ENCODE measurements at places on chromosomes 1 and 21. TPM values are rescaled to one million over a fixed set of nuclear protein-coding genes. Genes with fewer than 3 reads are reported as not detected.

DNA sequence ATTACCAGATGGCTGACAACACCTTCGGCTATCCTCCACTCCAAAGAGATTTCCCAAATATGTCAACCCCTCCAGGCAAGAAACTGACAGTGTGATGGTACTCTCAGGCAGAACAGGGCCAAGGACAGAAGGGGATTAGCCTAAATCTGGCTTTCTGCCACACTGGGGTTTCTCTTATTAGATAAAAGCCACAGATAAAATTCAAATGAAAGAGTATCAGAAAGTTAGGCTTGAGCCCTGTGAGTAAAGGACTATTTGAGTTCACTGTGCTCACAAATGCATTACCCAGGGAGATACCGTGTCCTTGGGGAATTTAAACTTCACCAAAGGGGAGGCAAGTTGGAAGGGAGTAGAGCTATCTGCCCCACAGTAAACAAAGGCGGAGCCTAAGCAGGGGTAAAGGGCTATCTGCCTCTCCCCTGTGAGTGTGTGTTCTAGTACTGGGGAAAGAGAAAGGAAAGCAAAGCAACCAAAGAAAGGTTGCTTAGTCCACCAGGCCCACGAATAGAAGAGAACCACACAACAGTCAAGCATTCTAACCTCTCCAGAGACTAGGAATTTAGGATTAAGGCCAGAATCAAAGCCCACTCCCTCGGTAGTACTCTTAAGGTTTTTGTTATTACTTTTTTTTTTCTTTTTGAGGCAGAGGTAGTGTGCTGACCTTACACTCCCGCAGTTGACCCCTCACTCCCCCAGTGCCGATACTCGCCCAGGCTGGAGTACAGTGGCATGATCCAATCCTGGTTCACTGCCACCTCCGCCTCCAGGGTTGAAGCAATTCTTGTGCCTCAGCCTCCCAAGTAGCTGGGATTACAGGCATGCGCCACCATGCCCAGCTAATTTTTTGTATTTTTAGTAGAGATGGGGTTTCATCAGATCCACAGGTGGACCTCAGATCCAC lies 12.7 kb downstream of the TPM3 start:
- H3K27ac ChIP-seq: peak overlapping the region; percentile 34
- no peak for DNase-seq
- no peaks in the 10 kb centered on the region for H3K27me3 ChIP-seq
- no peak overlapping the region for H3K4me3 ChIP-seq

DNA sequence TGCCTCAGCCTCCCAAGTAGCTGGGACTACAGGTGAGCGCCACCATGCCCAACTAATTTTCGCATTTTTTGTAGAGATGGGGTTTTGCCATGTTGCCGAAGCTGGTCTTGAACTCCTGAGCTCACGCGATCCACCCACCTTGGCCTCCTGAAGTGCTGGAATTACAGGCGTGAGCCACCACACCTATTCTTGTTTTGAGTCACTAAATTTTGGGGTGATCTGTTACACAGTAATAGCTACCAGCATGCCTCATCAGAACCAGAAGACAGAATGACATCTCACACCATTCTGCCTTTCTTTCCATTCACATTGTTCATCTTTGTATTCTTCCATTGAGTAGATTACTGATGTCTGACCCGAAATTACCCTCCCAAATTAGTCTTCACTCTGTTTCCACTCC lies 9.1 kb downstream of the RHBDL2 start:
- DNase-seq: no peak
- no peak overlapping the region for H3K27ac ChIP-seq
- no peaks in the 10 kb centered on the region for H3K27me3 ChIP-seq
- H3K4me1 ChIP-seq: no peaks in the 10 kb centered on the region
- H3K36me3 ChIP-seq: no peaks in the 10 kb centered on the region

GRCh38 chr1:202645097-202645476 lies 65.2 kb downstream of the SYT2 start:
- H3K4me3 ChIP-seq: no peak overlapping the region
- no peaks in the 10 kb centered on the region for H3K4me1 ChIP-seq
- H3K27me3 ChIP-seq: peaks cover 10% of the 10 kb centered on the region
- H3K27ac ChIP-seq: no peak overlapping the region
- DNase-seq: no peak
- no peaks in the 10 kb centered on the region for H3K36me3 ChIP-seq

- no peak overlapping the region for H3K4me3 ChIP-seq
- H3K36me3 ChIP-seq: no peaks in the 10 kb centered on the region
- DNase-seq: no peak
Measured at GRCh38 chr1:30377230-30378002, 346.0 kb downstream of the MATN1 start.

- no peak overlapping the region for H3K4me3 ChIP-seq
- H3K4me1 ChIP-seq: no peaks in the 10 kb centered on the region
- no peak for DNase-seq
- no peak overlapping the region for H3K27ac ChIP-seq
Measured at GRCh38 chr1:87141556-87141955, 187.1 kb upstream of the LMO4 start.

GRCh38 chr1:181062836-181063428 lies 25.6 kb upstream of the IER5 start:
- no peaks in the 10 kb centered on the region for H3K4me1 ChIP-seq
- no peak overlapping the region for H3K4me3 ChIP-seq
- H3K27me3 ChIP-seq: no peaks in the 10 kb centered on the region
- no peaks in the 10 kb centered on the region for H3K36me3 ChIP-seq
- DNase-seq: no peak

The CYP4X1 gene
- 2.2 TPM for total RNA-seq

The LZIC gene
- total RNA-seq: 25.0 TPM

The LRRN2 gene
- total RNA-seq: 6.6 TPM

All from right atrium auricular region (tissue), 2 donors.